ENCODE measurements at places on chromosomes 2 and 18.

DNA sequence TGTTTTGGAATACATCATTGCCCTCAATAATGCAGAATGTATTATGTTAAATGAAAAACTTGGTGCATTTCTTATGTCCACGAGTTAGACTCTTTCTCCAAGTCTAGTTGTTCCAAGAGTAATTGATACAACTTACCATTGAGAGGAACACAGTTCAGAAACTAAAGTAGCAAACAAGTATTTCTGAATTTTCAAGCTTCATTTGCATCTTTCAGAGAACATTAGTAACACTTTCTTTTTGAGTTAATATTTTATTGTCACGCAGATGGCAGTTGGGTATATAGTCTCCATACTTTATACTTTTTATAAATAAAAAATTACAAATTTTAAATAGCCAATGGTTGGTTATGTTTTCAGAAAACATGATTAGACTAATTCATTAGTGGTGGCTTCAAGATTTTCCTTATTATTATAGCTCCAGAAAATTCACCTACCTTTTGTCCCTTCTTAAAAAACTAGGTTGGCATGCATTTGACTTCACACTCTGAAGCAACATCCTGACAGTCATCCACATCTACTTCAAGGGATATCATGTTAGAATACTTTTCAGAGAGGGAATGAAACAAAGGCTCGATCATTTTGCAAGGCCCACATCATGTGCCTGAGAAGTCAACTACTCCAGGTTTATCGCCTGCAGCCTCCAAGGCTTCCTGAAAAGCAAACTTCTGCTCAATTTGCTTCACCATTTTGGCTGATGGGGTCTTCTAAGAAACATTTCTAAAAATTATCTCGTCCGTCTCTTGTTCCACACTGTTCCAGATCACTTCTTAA is 29.9 kb downstream of the LYPD6B start:
- no peak for DNase-seq
- no peak overlapping the region for H3K27ac ChIP-seq
- H3K4me3 ChIP-seq: no peak overlapping the region
- no peaks in the 10 kb centered on the region for H3K27me3 ChIP-seq

DNA sequence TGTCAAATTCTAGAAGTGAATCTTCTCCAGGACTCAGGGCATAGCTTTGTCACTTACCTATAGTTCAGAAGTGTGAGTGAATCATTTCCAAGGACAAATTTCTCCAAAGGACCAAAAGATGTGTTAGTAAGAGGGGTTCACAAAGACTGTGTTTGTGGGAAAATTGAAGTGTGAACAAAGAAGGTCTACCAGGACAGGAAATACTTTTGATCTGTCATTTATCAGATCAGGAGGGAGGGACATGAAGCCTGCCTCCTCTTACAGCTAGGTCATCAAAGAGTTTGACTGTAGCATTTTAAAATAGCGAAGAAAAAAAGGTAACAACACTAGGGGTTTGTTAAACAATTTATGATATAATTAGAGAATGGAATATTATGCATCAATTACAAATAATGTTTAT is 2.0 kb upstream of the CD28 start:
- no peaks in the 10 kb centered on the region for H3K36me3 ChIP-seq
- no peak overlapping the region for H3K4me3 ChIP-seq
- no peak overlapping the region for H3K27ac ChIP-seq

GRCh38 chr2:26299471-26300101 is 46.4 kb upstream of the SELENOI start:
- peak overlapping the region; percentile 52 for H3K4me3 ChIP-seq
- H3K27me3 ChIP-seq: no peaks in the 10 kb centered on the region
- H3K4me1 ChIP-seq: peaks cover 9% of the 10 kb centered on the region
- no peaks in the 10 kb centered on the region for H3K36me3 ChIP-seq
- peak; percentile 48 for DNase-seq
- peak overlapping the region; percentile 92 for H3K27ac ChIP-seq

GRCh38 chr2:45466053-45466452 is 145.0 kb downstream of the SRBD1 start:
- no peaks in the 10 kb centered on the region for H3K4me1 ChIP-seq
- H3K4me3 ChIP-seq: no peak overlapping the region
- H3K36me3 ChIP-seq: no peaks in the 10 kb centered on the region
- H3K27ac ChIP-seq: no peak overlapping the region
- no peaks in the 10 kb centered on the region for H3K27me3 ChIP-seq

DNA sequence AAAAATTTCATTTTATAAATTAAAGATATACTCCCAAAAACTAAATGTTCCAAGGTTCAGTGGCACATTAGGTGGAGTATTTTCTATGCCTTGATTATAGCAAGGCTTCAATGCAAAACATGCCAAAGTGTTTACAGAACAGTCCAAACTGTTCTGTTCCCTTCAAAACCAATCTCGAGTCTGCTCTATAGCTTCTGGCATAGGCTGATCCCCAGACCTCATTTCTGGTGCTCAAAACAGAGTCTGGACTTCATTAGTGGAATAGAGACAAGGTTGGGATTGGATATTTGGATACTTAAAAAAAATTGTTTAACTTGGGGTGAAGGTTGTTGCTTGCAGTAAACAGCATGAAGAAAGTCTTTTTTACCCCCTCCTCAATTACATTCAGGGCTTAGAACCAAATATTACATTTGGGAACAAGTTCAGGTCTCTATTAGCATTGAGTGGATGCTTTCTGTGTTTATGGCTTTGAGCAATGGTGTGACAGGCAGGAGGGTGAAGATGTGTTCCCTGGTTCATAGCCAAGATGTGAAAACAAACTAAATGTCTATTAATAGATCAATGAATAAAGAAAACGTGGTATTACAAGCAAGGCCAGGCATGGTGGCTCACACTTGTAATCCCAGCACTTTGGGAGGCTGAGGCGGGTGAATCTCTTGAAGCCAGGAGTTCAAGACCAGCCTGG is 208.1 kb upstream of the RND3 start:
- H3K27ac ChIP-seq: no peak overlapping the region
- H3K4me1 ChIP-seq: no peaks in the 10 kb centered on the region
- H3K27me3 ChIP-seq: no peaks in the 10 kb centered on the region
- DNase-seq: no peak

DNA sequence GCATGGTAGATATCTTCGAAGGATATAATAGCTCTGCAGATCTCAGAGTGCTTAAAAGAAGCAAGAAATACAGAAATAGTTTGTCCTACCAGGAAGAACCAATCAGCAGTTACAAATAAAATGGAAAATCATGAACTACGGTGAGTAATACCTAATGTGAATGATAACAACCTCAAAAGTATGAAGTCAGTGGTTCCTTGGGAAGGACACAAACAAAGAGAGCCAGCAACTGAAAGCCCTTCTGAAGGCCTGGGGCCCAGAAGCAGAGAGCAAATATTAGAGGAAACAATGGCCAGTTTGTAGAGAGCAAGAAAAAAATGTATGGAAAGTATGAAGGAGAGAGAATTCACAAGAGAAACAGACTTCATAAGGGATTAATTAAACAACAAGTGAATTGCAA is 226.8 kb upstream of the CHST9 start:
- H3K36me3 ChIP-seq: no peaks in the 10 kb centered on the region
- no peak overlapping the region for H3K27ac ChIP-seq
- DNase-seq: no peak
- peaks cover 1% of the 10 kb centered on the region for H3K4me1 ChIP-seq
